A549 treated with GW870086 at 1 μM for 4 hours (cell line): ENCODE measurements at places on chromosomes 1 and 21. TPM values are rescaled to one million over a fixed set of nuclear protein-coding genes. Genes with fewer than 3 reads are reported as not detected.

MTARC2 gene
- 9.6 to 11.8 TPM (median 10.2 TPM) in 5 replicates for total RNA-seq

FCRL6 gene
- not detected in 5 replicates for total RNA-seq

ITLN2 gene
- total RNA-seq, result 0.30 to 0.93 TPM (median 0.57 TPM) in 5 replicates

DESI2 gene
- 25.1 to 34.8 TPM (median 31.1 TPM) in 5 replicates for total RNA-seq

KDF1 gene
- total RNA-seq, result 0.08 to 0.40 TPM (median 0.09 TPM) in 5 replicates
